Activated naive CD4-positive, alpha-beta T cell (primary cell): ENCODE measurements at places on chromosomes 13 and 19.

DNA sequence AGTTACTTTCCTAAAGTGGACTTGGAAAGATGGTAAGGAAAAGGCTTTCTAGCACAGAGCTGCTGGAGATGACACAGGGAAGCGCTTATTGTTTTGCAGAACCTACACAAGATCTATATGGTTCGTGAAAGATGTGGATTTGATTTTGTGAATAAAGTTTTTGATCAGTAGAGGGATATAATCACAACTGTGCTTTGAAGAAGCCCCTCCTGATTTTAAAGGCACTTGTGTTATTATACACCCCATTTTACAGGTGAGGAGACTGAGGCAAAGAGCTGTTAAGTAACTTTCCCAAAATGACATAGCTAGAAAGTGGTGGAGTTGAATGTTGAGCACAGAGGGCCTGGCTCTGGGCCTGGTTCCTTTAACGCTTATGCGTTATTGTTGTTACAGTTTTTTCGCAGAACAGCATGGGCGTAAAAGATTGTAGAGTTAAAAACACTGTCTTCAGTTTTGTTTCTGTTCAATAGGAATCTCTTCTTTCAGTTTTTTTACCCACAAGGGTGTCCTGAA is 1.4 kb downstream of the TDRD3 start:
- DNase-seq = no peak

DNA sequence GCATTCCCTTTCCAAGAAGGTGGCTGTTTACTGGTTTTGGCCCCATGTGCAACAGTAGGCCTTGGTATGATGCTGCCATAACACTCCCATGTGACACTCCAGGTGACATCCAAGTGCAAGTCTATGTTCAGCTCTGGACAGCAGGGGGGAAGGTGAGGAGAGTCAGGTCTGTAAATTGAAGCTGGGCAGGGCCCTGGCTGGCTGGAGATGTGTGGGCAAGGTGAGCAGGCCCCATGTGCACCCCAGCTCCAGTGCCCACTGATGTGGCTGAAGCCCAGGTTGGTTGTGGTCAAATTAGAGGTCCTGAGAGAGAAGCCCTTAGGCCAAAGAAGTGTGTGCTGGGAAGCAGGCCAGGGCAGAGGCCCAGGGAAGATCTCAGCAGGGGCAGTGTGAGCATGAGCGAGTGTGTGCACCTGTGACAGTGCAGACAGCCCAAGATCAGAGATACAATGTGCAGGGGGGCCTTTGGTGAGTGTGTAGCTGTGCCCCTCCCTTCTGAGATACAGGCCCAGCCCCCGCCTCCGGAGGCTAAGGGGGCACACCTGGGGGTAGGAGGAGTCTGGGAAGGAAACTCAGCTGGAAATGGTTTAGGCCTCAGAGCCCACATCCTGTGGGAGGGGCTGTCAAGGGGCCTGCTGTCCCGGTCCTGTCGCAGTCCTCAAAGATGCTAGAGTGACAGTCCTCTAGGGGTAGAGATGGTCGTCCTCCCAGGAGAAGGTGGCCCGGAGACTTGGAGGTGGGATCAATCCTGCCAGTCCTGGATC is 18.6 kb downstream of the DEDD2 start:
- DNase-seq = peak; percentile 57

DNA sequence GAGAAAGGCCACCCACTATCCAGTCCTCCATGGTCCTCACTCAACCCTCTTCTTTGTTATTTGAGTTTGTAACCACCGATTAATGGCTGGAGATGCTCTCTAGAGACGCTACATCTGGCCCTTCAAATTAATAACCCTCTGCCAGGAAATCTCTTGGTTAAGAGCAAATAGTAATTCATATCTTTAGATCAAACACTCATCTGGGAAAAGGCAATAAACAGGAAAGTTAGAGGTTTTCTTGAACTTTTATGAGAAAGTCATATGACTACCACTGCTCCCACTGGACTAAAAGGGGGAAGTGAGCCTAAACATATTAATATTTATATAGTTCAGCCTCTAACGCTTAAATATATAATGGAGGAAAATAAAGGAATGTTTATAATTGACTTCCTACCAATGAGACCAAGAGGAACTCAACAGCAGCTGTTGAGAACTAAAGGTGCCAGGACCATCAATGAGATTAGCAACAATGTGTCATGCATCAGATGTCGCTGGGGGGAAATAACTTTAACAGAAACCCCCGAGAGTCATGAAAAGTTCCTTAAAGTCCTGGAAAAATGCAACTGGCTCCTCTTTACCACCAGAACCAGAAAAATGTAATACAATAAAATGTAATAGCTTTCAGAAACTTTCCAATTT is 2.7 kb downstream of the TBC1D4 start:
- DNase-seq = no peak

DNA sequence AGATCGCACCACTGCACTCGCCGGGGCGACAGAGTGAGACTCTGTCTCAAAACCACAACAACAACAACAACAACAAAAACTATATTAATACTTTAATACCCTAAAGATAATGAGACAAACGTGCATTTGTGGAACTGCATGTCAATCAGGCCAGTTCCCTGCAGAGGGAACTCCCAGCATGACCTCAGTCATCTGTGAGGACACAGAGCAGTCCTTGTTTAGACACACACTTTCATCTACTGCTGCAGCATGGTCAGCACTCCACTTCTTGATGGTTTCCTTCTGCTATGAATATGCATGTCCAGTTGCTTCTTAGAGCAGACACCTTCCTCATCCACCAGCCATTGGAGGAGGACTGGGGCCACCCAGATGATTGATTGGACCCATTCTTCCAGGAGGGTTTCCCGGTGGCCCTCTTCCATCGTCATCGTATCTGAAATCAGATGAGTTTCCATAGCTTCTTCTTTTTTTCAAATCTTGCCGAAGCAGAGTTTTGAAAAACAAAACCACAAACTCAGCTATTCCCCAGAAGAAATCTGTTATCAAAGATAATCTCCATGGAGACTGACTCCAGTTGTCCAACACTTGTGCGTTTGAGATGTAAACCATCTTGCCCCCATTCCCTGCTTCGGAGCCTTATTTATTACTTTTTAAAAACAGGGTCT is 26.5 kb downstream of the ZNF607 start:
- no peak for DNase-seq

DNA sequence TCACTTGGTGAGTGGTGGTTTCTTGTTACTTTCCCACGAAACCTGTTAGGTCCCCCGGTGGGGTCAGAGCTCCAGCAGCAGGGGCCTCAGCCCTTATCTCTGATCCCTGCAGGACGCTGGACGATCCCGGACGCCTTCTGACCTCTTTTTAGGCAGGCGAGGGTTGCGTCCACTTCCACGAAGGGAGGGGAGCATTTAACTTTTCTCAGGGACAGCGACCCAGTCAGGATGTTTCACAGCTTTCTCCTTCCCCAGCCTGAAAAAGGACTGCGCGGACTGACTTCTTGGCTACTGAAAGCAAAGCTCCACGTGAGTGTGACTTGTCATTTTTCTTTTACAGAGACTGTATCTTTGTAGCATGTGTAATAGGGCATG is 692 bp downstream of the ZNF234 start:
- DNase-seq = no peak

DNA sequence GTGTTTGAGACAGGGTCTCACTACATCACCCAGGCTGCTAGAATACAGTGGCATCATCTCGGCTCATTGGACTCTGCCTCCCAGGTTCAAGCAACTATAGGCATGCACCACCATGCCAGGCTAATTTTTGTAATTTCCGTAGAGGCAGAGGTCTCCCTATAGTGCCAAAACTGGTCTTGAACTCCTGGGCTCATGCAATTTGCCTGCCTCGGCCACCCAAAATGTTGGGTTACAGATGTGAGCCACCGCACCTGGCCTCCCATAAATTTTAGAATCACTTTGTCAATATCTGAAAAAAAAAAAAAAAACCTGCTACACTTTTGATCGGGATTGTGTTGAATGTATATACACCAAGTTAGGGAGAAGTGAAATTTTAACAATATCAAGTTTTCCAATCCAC is 11.9 kb upstream of the PLEKHF1 start:
- no peak for DNase-seq

GRCh38 chr13:86462011-86462410 is 662.8 kb upstream of the SLITRK6 start:
- no peak for DNase-seq

- no peak for DNase-seq
Measured at GRCh38 chr13:113753171-113753570, 5.9 kb upstream of the TMEM255B start.

DNA sequence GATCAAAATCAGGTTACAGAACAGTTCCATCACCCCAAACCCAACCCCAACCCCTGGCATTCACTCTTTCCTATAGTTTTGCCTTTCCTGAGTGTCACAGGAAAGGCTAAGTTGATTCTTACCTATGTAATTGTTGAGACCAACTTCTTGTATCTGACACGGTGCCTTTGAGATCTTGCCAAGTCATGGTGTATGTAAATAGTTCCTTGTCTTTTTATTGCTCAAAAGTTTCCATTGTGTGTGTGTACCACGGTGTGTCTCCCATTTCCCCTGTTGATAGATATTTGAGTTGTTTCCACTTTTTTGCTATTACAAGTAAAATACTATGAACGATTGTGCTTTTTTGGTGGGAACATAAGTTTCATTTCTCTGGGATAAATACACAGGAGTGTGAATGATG is 3.3 kb upstream of the IGFL2 start:
- no peak for DNase-seq

DNA sequence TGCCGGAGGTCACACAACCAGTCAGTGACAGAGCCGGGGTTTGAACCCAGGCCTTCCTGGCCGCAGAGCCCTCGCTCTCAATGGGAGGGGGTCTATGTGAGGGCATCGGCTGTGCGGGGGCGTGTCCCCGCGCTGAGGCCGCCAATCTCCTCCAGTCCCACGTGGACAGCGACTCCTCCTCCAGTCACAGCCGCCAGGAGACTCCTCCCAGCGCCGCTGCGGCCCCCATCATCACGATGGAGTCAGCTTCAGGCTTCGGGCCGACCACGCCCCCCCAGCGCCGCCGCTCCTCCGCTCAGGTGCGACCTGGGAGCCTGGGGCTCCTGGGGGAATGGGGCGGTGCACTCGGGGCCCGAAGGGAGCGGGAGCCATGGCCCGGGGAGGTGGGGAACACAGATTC is 6.0 kb downstream of the SPRED3 start:
- DNase-seq = no peak

- DNase-seq = no peak
Measured at GRCh38 chr13:23472189-23472588, 38.7 kb upstream of the SACS start.

GRCh38 chr13:21118180-21118579 is 56.8 kb upstream of the LATS2 start:
- no peak for DNase-seq

GRCh38 chr13:22285867-22286266 is 615.0 kb downstream of the FGF9 start:
- no peak for DNase-seq

GRCh38 chr13:27012482-27013197 is 159.0 kb downstream of the USP12 start:
- DNase-seq = no peak

GRCh38 chr13:77623806-77624205 is 73.7 kb upstream of the SLAIN1 start:
- no peak for DNase-seq

GRCh38 chr13:34815526-34815925 is 126.5 kb upstream of the NBEA start:
- DNase-seq = no peak

DNA sequence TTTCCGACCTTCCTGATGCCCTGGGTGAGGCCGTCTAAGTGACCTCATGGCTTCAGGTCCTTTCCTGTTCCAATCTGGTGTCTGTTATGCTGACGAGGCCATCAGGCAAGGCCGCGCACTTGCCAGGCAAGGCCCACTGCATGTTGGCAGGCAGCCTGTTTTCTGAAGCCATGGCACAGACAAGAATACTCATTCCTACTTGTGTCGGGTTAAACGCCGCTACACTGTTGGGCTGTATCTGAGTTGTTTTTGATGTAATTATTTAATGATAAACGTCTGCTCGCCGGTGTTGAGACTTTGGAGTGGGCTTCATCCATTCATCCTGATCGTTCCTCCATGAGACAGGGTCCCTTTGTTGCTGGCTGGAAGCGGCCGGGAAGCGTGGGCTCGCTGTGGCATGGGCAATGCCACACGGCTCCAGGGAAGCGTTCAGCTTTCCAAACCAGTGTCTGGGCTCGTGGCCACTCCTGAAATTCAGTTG is 92.1 kb downstream of the ATP11A start:
- DNase-seq = no peak
